Memory B cell (primary cell): ENCODE measurements at places on chromosomes 3 and 15.

DNA sequence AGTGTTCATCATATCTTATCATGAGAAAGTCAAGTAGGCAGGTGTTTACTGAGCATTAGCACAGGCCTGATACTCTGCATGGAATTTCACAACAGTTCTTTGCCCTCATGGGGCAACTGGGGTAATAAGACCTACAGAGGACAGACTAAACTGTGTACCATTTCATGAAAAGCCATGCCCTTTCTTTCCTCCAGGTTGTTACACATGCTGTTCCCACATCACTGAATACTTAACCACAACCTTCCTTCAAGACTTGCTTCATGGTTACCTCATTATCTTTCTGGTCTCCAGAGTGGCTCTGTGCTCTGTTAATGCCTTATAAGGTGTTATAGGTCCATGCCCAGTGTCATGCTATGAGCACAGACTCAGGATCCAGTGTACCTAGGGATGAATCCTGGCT is 28.2 kb upstream of the RSL24D1 start:
- no peak for DNase-seq

- no peak for DNase-seq
Observed at GRCh38 chr15:83998486-83998885, 237.1 kb upstream of the GOLGA6L4 start.

- no peak for DNase-seq
Observed at GRCh38 chr3:134937256-134938028, 142.4 kb downstream of the EPHB1 start.

DNA sequence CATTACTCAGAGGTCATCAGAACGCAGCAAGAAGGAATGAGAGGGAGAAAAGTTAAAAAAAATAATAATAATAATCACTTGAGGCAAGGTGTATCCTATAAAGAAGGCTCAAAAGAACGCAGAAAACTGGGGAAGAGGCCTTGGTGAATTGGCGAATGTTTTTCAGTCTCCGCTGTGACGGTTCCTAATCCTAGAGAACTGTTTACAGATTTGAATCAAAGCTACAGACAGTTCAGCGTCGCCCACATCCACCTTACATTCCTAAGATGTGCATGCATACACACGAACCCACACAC is 634 bp downstream of the ZMAT3 start:
- no peak for DNase-seq

DNA sequence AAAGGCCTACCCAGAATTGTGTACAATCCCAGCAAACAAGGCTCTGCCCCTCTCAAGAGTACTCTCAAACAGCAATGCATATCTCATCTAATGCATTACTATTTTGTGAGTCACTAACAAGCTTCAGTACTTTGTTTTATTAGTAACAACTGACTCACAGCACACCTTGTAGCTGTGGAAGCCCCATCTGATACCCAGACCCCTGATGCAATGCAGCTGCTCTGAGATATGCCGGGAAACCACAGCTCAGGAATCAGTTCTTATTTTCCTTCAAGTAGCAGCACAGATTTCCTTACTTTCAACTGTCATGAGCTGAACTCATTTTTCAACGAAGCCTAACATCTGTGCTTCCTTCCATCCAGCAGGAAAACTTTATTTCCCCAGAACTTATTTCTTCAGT is 37.8 kb downstream of the CCNL1 start:
- no peak for DNase-seq

- DNase-seq, result no peak
Observed at GRCh38 chr3:9147896-9148266, 101.6 kb downstream of the SRGAP3 start.
